ENCODE measurements at places on chromosomes 3 and 15.

- DNase-seq: no peak
These were observed 264.3 kb upstream of the LRTM1 start for GRCh38 chr3:55191911-55192775.

DNA sequence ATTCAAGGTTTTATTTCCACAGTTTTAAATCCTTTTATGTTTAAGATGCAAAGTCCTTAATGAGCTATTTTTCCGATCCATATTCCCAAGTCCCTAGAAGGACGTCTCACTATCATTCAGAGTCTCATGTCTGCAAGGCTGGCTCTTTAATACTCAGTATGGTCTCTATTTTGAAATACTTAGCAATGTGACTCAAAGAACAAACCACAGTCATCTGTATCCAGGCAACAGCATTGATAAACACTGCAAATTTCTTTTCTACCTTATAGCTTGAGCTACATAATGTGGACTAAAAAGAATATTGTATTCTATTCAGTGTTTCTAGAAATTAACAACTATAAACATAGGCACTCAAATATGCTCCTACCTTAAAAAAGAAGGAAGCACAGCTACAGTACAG, 588.3 kb upstream of the NAALADL2 start:
- DNase-seq: no peak

DNA sequence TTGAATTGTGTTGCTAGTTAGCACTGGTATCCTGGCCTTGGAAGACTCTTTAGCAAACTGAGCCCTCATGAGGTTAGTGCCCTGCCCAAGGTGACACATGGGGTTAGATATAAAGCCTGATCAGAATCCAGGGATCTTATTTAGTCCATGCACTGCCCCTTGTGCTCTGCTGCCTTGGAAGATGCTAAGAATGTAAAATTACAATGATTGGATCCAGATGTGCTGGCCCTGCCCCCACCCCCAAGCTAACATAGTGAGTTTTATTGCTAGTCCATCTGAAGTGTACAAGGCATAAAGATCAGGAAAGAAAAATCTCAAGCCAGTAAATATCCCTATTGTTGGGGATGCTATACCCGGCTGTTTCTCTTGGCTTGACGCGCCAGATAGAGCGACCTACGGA, 248.1 kb upstream of the C2CD4B start:
- no peak for DNase-seq

GRCh38 chr3:48960841-48961413, 29.1 kb upstream of the P4HTM start:
- no peak for DNase-seq

- no peak for DNase-seq
These were observed 352.0 kb downstream of the ZBTB20 start for GRCh38 chr3:114794894-114795630.

- DNase-seq: no peak
These were observed 153.9 kb downstream of the GHSR start for GRCh38 chr3:172294223-172294806.
